Immature natural killer cell (primary cell): ENCODE measurements at places on chromosomes 3 and 15.

- DNase-seq = no peak
Observed at GRCh38 chr15:73244333-73244732, 124.4 kb downstream of the HCN4 start.

- DNase-seq = no peak
Observed at GRCh38 chr3:175476489-175476888, 617.4 kb downstream of the NAALADL2 start.

- no peak for DNase-seq
Observed at GRCh38 chr15:63556246-63556645, 40.9 kb upstream of the FBXL22 start.

- DNase-seq = no peak
Observed at GRCh38 chr15:100433304-100433703, 91.5 kb upstream of the ADAMTS17 start.

DNA sequence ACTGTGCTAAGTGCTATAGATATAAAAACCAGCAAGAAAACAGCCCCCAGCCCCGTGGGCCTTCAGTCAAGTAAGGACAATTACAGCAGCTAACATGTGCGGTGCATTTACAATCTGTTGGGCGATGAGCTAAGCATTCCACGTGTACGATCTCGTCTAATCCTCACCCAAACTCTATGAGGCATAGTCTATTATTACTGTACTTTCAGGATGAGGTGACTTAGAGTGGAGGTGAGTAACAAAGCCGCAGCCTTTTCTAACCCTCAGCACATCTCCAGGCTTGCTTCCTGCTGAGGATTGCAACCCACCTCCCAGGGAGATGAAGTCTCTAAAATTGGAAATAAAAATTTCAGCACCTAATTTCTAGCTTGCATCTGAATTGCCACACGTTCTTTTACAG lies 53.2 kb upstream of the MCF2L2 start:
- DNase-seq = no peak

DNA sequence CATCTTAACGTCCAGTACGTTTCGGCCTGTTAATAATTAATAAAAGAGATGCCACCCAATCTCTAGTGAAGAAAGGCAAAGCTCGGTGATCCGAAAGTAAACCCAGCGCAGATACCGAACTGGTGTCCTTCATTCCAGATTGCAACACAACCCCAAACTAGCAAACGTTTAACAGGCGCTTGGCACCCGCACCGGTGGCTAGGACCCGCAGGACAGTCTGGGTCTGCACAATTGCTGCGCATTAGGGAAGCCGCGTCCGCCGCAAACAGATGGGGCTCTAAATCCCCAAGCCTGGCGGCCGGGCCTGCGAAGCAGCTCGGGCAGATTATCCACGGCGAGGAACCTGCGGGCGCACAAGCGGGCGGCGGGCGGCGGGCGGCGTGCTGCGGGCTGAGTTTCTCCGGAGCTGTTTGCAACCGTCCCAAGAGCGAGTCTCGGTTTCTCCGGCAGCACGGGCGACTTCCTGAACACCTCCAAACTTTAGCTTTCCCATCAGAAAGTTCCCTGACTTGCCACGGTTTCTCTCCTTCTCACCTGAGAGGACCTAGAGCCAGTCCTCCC lies 112.1 kb upstream of the ICE2 start:
- DNase-seq = peak; percentile 65

- DNase-seq = peak; percentile 50
Observed at GRCh38 chr3:18423401-18424212, 1.5 kb downstream of the SATB1 start.

GRCh38 chr15:55894399-55894965 lies 98.9 kb downstream of the NEDD4 start:
- DNase-seq = no peak

- DNase-seq = no peak
Observed at GRCh38 chr3:13849018-13849417, 30.9 kb downstream of the WNT7A start.

GRCh38 chr15:96330450-96331143 lies at the start of gene NR2F2:
Gene NR2F2, plus strand, starts transcription at chr15:96330700. Its CDS starts 1,406 bp downstream, at chr15:96332106.
- DNase-seq = peak; percentile 66

DNA sequence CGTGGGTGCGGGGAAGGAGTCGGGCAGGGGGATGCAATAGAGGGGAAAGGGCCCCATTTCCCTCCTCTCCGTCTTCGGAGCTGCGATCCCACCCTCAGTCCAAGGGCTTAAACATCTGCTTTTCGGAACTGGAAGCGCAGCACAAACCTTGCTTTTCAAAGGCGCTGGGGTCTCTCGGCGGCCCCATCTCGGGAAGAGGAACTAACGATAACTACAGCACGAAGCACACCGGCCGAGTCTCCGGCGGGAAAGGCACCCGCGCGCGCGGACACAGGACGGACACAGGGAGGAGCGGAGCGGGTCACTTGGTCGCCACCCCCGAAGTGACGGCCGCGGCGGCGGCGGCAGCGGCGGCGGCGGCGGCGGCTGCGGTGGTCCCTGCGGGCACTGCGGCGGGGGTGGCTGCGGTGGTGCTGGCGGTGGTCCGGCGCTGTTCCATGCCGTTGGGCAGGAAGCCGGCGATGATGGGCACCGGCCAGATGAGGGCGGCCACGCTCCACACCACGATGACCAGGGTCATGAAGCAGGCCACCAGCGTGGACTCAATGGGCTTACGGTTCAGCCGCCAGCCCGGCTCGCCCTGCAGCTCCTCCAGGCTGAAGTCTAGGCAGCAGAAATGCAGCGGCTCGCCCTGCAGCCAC lies 1.1 kb downstream of the TMEM158 start:
- DNase-seq = peak; percentile 8

DNA sequence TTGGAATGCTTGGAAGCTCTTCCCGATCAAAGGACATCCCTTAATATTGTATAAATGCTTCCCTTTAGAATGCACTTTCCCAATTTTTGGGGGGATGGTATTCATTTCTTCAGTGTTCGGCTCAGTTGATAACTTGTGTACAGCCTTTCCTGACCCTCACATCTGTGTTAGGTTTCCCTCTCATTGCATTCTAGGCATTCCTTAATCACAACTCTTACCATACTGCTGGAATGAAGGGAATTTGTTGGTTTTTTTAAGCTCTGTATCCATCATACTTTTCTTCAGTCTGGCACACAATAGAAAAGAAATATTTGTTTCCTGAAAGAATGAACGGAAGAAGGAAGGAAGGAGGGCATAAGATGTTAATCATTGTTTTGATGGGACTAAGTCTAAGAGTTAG lies 119.5 kb downstream of the CHST2 start:
- no peak for DNase-seq

DNA sequence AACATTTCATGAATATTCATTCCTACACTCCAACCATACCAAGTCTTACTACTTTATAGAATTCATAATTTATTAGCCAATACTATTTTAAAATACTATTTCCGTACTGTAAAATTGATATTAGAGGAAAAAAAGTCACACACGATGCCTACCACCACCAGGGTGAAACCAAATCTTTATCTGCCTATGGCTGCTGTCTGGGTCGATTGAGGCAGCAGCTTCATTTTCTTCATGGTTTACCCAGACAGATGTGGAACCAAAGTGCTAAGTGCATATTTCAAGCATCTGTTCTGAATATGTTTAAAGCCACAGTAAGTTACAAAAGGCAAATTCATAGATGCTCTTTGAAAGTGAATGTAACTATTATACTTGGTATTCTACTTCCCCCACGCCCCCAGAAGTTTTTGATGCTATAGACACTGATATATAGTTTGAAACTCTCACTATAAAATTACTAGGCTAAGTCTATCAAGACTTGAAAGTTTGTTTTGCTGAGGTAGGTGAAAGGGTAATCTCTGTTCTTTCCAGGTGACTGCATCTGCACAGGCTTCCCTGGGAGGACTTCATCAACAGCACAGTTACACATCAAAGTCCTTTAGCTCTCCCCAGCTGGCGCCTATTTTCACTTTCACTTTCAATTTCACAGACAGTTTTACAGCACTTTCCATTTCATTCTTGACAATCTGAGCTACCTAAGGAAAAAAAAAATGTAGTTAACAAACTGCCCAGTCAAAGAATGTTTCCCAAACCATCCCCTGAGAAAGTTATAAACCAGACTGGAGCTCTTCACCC lies 113.9 kb downstream of the POLQ start:
- peak; percentile 62 for DNase-seq

DNA sequence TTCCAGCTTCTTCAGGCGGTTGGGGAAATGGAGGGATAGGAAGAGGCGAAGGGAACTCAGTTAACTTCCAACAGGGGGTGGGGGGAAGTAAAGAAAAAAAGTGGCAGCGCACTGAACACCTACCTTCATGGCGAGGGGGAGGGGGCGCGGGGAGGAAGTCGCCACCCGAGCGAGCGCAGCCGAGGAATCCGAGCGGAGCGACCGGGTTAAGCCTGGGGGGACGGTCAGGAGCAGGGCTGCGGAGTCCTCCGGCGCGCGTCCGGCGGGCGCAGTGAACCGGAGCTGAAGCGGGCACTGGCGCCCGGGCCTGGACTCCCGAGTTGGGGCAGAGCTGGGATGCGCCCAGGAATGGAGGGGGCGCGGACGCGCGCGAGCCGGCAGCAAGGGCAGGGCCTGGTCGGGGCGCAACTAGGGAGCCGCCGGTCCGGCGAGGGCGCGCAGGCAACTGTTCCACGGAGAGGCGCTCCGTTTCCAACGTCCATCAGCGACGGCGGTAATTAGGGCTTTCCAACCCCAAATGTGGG lies at the start of gene WNT5A:
TSS of gene WNT5A (minus strand) at position 450 of the 524 bp plus-strand sequence. CDS start at position 129, 321 bp downstream.
- no peak for DNase-seq

GRCh38 chr3:194125442-194125841 lies 10.5 kb upstream of the HES1 start:
- no peak for DNase-seq

- DNase-seq = no peak
Observed at GRCh38 chr3:155861476-155862183, 7.4 kb upstream of the SLC33A1 start.

- no peak for DNase-seq
Observed at GRCh38 chr3:25165306-25165705, 262.8 kb upstream of the RARB start.

DNA sequence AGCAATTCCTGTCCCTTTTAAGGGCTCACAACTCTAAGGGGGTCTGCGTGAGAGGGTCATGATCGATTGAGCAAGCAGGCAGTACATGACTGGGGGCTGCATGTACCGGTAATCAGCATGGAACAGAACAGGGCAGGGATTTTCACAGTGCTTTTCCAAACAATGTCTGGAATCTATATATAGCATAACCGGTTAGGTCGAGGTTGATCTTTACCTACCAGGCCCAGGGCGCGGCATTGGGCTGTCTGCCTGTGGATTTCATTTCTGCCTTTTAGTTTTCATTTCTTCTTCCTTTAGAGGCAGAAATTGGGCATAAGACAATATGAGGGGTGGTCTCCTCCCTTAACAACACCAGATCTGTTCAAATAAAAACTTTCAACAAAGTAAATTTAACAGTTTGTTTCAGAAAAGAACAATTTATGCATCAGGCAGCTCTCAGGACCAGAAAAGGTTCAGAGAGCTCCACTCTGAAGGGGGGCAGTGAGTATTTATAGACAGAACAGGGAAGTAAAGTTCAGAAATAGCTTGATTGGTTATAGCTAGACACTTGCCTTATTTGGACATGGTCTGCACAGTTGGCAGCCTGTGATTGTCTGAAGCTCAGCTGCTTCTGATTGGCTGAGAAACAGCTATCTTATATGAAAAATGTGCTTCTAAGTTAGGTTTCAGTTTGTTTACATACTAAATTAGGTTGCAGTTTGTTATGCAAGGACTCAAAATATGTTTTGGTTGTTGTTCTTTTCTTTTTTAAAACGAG lies 17.2 kb upstream of the B4GALT4 start:
- no peak for DNase-seq
